CD4-positive, alpha-beta T cell treated with Interleukin-10 for 1 hour (primary cell): ENCODE measurements at places on chromosomes 5 and 9.
A peak's percentile ranks its signal among the peaks of the same experiment; 100 is the strongest.

- no peak for DNase-seq
Observed at GRCh38 chr5:77492653-77493000, 511 bp upstream of the WDR41 start.

DNA sequence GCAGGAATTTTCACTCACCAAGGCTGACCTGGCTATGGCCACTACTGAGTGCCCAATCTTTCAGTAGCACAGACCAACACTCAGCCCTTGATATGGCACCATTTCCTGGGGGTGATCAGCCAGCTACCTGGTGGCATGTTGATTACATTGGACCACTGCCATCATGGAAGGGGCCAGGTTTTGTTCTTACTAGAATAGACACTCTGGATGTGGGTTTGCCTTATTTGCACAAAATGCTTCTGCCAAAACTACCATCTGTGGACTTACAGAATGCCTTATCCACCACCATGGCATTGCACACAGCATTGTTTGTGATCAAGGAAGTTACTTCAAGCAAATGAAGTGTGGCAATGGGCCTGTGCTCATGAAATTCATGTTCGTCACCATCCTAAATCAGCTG is 69.7 kb upstream of the SH3GL2 start:
- DNase-seq, result no peak

DNA sequence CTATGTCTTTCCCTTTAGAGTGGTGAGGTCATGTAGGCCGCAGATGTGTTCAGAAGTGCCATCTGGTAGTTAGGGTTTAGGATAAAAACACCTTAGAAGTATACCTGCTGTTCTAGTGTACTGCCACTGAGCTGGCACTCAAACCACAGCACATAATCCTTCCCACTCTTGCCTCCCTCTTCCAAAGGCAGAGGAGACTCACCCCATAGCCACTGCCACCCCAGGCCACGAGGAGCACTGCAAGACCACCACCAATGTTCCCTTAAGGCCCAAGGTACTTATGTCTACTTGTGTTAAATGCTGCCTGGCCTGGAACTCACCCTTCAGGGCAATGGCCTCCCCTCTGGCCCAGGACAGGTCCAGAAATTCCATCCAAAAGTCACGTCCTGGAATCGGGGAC is 379.5 kb upstream of the EDIL3 start:
- no peak for DNase-seq

- no peak for DNase-seq
Observed at GRCh38 chr5:168790002-168790635, 211.0 kb upstream of the PANK3 start.

DNA sequence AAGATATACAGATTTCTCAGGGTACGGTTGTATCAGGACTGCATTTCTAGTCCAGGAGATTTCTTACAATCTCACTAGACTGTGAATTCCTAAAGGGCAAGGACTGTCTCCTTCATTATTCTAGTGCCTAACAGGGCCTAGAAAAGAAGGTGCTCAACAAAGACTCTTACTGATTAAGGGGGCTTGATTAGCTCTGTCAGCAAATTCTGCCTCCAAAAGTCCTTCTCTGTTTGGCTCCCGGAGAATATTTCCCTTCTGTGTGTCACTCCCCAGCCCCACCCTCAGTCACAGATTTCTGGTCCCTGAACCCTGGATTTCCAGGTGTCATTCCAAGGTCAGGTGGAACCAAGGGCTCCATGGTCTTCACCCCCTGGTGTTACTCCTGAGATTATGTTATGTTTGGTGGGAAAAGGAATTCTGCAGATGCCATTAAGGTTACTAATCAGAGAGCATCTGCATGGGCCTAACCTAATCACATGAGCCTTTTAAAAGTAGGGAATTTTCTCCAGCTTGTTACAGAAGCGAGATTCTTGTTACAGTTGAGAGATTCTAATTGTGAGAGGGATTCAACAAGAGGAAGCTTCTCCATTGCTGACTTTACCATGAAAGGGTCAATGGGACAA is 167.7 kb upstream of the LHFPL2 start:
- no peak for DNase-seq

GRCh38 chr5:10478436-10478835 is 36.8 kb downstream of the ROPN1L start:
- no peak for DNase-seq

- DNase-seq, result no peak
Observed at GRCh38 chr9:126833710-126834345, 26.6 kb upstream of the ZBTB34 start.

DNA sequence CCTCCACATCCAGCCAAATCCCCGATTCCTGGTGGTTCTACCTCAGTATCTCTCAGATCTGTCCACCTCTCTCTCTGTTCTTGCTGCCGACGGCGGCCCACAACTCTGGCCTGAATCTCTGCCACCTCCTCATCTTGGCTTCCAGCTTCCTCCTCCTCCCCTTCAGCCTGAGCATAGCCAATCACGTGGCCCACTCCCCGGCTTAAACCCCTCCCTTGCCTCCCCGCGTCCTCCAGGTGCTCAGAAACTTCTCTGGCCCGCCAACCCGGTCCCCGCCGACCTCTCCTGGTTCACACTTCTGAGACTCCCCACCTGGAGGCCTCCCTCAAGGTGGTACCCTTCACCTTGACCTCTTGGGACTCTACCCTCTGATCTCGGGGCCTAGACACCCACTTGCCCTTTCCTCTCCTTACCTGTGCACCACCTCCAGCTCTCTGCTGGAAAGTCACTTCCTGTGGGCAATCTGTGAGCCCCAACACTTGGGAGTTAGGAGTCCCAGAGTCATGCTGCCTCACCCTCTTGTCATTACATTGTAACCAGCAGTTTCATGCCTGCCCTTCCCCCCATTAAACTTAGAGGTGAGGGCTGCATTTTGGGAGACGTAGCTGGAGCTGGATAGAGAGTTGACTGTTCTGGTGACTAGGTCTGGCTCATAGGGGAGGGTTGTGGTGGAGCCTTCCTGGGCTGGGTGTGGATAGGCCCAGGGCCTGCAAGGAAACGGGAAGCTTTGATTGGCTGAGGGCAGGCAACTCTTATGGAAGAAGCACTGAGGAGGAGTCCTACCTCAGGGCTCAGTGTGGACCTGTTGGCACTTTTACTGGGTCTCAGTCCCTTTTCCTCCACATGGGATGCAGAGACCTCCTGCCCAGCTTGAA is 4.5 kb upstream of the SET start:
- peak; percentile 80 for DNase-seq

- no peak for DNase-seq
Observed at GRCh38 chr5:68592351-68592750, 376.8 kb downstream of the PIK3R1 start.
